ENCODE measurements at places on chromosomes 6 and 20. TPM values are rescaled to one million over a fixed set of nuclear protein-coding genes. Genes with fewer than 3 reads are reported as not detected.

GRCh38 chr20:33719989-33720709, at the start of gene PXMP4:
TSS of gene PXMP4 (minus strand) at chr20:33720310. CDS start at chr20:33720207, 103 bp downstream.
- DNase-seq = peak; percentile 93

- no peak for DNase-seq
Observed at GRCh38 chr6:157713451-157714152, 109.4 kb upstream of the SNX9 start.

GRCh38 chr6:1415416-1416063, 26.2 kb downstream of the FOXF2 start:
- no peak for DNase-seq

Gene MICB
- total RNA-seq = 3.5 TPM

Gene MOG
- not detected for total RNA-seq

Gene SALL4
- total RNA-seq = 0.55 TPM
